ENCODE measurements at places on chromosomes 3 and 15.

DNA sequence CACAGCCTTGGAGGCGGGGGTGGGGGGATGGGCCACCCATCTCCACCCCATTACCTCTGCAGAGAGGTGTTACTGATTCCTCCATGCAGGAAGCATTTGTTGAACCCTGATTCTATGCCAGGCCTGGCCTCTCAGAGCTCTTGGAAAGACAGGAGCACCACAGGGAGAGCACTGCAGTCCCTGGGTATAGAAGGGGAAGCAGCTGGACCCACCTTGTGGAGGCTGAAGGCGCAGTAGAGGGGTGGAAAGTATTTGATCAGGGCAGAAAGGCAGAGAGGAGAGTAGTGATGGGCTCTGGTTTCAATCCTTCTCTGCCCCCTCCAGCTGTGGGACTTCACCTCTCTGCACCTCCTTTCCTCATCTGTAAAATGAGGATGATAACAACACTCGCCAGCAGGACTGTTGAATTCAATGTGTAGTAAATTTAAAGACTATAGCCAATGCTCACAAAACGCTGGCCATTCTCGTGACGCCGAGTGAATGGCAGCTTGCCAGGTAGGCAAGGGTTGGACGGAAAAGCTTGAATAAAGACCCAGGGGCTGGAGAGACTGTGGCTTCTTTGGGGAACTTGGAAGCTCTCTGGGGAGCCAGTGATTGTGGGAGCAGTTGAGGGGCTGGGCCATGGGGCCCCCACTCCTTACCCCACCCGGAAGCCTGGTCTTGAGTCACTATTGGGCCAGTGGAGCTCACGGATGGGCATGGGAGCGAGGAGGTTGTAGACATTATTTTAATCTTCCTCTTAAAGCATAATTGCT is 8.0 kb upstream of the CCDC33 start:
- DNase-seq, result no peak

DNA sequence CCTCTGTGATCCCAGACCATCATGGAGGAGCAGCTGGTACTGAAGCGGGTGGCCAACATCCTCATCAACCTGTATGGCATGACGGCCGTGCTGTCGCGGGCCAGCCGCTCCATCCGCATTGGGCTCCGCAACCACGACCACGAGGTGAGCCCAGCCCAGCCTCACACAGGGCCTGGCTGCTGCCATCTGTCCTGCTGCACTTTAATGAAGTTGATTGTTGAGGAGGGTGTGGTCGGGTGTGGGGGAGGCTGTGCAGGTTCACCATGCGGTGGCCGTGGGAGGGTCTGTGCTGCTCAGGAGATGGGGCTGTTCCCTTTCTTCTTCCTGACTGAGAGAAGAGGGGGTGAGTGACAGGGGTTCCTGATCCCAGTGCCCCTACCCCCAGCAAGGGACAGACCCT is 30.6 kb downstream of the ACAD9 start:
- DNase-seq, result no peak

GRCh38 chr15:73233623-73234022 is 135.1 kb downstream of the HCN4 start:
- no peak for DNase-seq

- no peak for DNase-seq
These were observed 1.6 kb upstream of the DNAH12 start for GRCh38 chr3:57545636-57546268.

GRCh38 chr3:179713643-179714090 is 60.8 kb downstream of the USP13 start:
- no peak for DNase-seq

- no peak for DNase-seq
These were observed 687 bp downstream of the ALDH1A3 start for GRCh38 chr15:100880139-100880896.

GRCh38 chr3:155076888-155077287 is 3.2 kb upstream of the MME start:
- DNase-seq, result no peak

- no peak for DNase-seq
These were observed 167.8 kb downstream of the CHST2 start for GRCh38 chr3:143287403-143287802.

DNA sequence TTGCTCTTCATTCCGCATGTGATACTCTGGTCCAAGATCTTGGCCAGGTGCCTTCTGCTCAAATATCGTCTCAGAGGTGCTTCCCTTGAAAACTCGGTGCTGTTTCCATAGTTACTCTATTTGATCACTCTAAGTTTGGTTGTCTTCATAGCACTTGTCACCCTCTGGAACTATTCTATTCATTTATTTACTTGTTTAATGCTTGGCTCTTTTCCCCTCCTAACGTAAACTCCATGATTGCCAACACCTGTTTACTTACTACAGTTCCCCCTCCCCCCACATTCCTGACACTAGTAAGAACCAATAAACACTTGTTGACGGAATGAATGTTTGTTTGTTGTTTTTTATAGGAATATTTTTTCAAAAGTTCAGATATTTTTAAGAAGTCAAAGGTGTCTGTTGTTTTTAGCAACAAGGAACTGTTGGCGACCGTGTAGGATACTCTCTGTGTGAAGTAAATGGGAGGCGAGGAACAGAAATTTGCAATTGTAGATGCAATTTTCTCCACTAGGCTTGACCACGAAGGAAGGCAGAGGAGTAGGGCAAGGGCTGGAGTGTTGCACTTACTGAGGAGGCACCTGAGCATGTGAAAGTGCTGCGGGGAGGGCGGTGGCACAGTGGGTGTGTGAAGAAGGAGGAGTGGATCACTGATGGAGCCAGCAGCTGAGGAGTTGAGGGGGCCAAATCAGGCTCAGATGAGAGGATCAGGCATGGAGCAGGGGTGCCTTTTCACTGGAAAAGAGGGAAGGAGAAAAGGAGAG is 48.4 kb downstream of the MOBP start:
- no peak for DNase-seq

DNA sequence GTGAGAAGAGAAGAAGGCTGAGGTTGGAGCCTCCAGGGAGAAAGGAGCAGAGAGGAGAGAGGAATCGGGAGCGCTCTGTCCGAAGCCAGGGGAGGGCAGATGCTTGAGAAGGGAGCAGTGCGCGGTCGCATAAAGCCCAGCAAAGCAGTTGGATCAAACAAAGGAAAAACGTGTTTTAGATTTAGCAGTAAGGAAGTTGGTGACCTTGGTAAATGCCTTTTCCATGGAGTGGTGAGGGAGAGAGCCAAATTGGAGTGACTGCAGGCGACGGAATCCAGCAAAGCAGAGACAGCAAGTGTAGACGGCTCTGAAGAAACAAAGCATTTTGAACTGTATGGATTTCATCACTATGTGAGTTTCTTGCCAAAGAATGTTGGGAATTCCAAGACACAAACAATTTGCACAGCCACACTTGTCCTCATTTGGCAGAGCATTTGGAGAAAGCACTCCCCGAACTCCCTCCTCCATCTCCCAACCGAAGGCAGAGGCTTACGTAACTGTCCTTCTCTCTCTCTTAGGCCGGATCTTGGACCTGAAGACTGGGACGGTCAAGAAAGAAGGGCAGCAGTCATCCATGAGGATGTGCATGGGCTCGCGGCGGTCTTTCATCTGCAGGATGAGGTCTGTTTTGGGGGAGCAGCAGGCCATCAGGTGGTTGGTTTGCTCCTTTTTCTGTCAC is 103.6 kb downstream of the ARNT2 start:
- no peak for DNase-seq

GRCh38 chr3:112004669-112005068 is 5.9 kb downstream of the TAGLN3 start:
- no peak for DNase-seq

DNA sequence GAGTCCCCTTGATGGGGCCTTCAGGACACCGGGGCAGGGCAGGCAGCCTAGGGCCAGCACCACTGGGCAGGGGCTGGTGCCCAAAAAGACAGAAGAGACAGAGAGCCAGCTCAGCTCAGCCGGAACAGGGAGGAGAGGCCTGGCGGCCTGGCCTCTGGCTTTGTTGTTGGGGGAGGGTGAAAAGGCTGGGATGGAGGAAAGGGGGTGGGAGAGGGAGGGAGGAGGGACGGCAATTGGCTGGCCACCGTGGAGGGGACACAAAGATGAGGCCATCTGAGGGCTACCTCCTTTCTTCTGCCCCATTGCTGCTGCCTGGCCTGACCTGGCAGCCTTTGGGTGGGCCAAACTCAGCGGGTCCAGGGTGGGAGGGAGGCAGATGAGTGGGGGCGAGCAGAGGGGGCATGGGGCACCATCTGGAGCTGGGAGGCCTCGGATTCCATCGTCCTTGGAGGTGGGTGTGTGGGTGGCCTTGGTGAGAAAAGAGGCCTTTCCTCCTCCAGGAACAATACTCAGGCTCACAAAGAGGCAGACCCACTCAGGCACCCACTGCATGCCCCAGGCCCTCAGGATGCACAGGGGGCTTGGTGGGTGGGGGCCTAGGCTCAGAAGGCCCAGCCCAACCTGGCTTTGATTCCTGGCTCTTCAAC is 9.3 kb downstream of the EFCC1 start:
- no peak for DNase-seq
